Foreskin fibroblast (primary cell): ENCODE measurements at places on chromosomes 11 and 22.

DNA sequence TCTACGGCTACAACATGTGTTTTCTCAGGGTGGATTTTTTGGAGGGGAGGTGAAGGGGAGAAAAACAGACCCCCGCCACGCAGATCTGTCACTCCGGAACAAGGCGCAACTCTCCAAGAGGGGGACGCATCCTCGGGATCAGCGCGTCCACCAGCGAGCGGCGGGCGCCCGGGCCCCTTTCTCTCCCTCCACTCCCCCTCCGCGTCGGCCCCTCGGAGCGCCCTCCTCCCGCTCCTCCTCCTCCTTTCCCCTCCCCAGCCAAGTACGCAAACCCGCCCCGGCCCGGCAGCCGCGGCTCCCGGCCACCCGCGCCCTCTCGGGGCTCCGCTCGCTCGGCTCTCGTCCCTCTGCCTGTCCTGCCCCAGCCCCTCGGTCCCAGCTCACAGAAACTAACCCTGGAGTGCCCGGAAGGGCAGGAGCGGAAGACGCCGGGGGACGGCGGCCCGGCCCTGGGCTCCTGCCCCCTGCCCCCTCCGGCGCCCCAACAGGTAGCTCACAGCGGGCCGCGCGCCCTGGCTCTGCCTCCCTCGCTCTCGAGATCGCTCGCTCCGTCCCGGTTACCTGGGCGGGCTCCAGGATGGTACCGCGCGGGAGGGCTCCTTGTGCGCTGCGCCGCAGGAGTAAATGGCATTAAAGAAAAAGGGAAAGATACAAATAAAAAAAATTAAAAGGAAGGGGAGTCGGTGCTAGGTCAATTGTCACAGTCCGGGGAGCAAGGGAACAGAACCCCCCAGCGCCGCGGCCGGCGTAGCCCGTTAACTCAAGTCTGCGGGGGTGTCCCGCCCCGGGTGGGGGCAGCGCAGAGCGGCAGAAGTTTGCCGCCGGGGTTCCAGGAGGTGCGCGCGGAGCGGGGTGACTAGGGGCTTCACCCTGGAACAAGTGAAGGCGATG is 131.4 kb upstream of the C11orf58 start:
- peak; percentile 16 for DNase-seq

- DNase-seq = no peak
These were observed 658 bp downstream of the STIP1 start for GRCh38 chr11:64186492-64187165.

DNA sequence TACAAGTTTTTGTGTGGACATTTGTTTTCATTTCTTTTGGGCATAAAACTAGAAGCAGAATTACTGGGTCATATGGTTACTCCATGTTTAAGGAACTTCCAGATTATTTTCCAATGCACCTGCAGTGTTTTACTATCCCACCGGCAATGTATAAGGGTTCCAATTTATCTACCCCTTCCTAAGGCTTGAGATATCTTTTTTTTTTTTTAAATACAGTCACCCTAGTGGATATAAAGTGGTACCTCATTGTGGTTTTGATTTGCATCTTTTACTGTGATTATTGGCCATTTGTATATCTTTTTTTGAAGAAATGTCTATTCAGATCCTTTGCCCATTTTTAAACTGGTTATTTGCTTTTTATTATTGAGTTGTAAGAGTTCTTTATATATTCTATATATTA is 34.6 kb upstream of the UCP3 start:
- DNase-seq = no peak

DNA sequence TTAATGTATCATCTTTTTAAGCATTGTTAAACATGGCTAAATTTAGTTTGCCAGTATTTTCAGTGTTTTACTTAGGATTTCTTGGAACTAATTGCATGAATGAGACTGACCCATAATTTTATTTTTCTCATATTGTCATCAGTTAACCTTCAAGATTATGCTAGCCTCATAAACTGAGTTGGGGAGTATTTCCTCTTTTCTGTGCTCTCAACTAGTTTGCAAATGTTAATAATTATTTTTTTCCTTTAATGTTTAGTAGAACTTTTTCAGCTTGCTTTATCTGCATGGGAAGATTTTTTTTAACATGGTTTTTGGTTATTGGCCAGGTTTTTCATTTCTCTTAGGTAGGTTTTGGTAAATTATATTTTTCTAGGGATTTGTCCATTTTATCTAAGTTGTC is 235.4 kb upstream of the SESN3 start:
- no peak for DNase-seq

- no peak for DNase-seq
These were observed 53.6 kb upstream of the INCENP start for GRCh38 chr11:62069986-62070919.

GRCh38 chr11:102216433-102217075 is 100.7 kb upstream of the BIRC3 start:
- DNase-seq = no peak

GRCh38 chr11:14503023-14503422 is 3.4 kb upstream of the COPB1 start:
- DNase-seq = no peak

- no peak for DNase-seq
These were observed 36.4 kb downstream of the MAML2 start for GRCh38 chr11:96306600-96306932.

- no peak for DNase-seq
These were observed 11.7 kb upstream of the ARFGAP3 start for GRCh38 chr22:42868751-42869251.

DNA sequence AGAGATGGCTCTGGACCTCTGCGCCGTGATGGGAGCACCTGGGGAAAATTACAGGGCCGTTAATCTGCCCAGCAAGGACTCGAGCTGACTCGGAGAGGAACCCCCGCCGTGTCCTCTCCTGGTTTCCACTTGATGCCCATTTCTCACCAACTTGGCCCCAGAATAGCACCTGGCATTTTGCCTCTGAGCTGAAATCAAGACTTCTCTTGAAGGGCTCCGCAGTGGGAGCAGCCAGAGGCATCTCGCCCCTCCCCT is 19.0 kb upstream of the CABP7 start:
- no peak for DNase-seq

- DNase-seq = no peak
These were observed 38.7 kb upstream of the E2F8 start for GRCh38 chr11:19279451-19279850.

- DNase-seq = no peak
These were observed 17.7 kb downstream of the POLDIP3 start for GRCh38 chr22:42596863-42597530.
